Stimulated activated CD4-positive, alpha-beta T cell treated with anti-CD3 and anti-CD28 coated beads, TNF-alpha, amount 100 ng/mL, for 1 hour (primary cell): ENCODE measurements at places on chromosomes 6 and 20.

DNA sequence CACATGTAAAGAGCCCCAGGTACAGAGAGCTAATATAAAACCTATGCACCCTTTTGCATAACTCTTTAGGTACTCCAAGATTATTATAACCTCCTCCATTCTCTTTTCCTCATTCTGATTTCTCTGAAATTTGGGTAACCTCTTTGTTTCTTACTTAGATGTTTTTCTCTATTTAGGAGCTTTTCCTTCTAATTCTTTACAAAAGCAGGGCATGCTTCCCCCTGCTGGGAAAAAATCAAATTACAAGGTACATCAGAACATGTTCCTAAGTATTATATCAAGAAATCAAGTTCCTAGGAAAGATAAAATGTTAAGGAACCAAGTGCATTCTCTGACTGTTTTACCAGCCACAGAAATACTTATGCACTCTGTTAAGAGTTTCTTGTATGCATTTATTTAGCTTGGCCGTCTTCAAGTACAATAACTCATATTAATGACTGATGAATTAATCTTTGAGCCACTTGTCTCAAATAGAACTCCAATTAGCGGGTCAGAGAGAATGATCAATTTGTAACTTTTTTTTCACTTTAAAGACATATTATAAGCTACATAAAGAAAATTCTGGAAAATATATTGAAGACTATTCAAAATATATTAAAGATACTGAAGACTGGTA is 2.1 kb downstream of the KHDRBS2 start:
- no peak for DNase-seq

- DNase-seq, result no peak
These were observed 189.0 kb downstream of the ANKRD60 start for GRCh38 chr20:58039274-58040092.

DNA sequence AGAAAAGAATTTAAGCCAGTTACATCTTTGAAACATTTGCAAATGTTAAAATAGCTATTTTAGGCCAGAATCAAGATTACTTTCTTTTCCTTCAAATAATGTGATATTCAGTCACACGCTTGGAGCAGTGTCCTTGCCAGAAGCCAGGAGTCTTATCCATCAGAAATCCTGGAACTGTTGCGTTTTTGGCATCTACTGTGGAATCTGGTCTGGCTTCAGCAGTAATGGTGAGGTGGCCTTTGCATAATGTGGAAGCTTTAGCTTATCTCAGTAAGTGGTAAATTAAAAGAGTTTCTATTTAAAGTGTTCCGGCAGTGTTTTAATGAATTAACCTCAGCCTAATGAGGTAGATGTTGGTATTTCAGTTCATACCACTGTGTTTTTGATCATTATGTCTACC is 97.6 kb downstream of the FIG4 start:
- no peak for DNase-seq

GRCh38 chr20:51132279-51132678 is 109.4 kb upstream of the KCNG1 start:
- no peak for DNase-seq

DNA sequence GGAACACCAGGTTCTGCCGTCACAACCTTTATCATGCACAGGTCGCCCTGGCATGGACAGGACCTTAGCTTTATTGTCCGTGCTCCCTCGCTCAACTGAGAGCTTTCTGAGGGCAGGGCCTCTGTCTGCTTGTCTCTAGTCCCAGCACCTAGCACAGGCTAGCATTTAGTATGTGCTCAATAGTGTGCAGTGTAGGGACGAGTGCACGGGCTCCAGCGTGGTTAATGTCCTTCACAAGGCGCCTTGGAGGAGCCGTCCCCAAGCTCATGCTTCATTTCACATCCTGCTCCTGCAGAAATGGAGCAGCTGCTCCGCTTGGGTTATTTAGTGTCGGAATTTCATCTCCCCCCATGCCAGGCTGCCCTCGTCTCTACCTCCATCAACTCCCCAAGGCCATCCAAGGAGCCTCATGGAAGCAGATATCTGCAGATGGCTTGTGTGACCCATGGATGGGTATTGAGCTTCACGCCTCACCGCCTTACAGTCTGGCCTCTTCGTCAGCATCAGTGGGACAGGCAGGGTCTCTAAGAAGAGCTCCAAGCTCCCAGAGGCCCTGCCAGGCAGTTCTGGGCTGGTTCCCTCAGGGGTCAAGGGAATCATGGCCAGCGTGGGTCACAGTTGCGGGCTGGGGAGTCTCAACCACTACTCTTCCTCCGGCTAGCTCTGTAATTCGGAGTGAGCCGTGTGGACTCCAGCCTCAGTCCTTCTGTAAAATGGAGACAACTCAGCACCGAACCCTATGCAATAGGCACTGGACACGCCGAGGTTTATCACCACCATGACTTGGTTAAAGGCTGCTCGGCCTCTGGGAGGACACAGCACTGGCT is 60.8 kb upstream of the APCDD1L start:
- DNase-seq, result no peak
